ENCODE measurements at places on chromosomes 3 and 15. TPM values are rescaled to one million over a fixed set of nuclear protein-coding genes. Genes with fewer than 3 reads are reported as not detected.

BOC gene
- 7.0 TPM for total RNA-seq

PLS1 gene
- total RNA-seq, result 13.6 TPM

CD96 gene
- not detected for total RNA-seq

CSPG4 gene
- 0.10 TPM for total RNA-seq

CHRNA5 gene
- total RNA-seq, result 36.4 TPM

CILP gene
- total RNA-seq, result 0.05 TPM

CDCP1 gene
- total RNA-seq, result 13.6 TPM

SKIC8 gene
- 92.3 TPM for total RNA-seq

BFSP2 gene
- not detected for total RNA-seq

ARID3B gene
- 3.5 TPM for total RNA-seq

CLDN11 gene
- total RNA-seq, result 0.14 TPM

TICRR gene
- total RNA-seq, result 14.0 TPM

RLBP1 gene
- not detected for total RNA-seq

NR1I2 gene
- not detected for total RNA-seq
